Central memory CD4-positive, alpha-beta T cell (primary cell): ENCODE measurements at places on chromosomes 16 and 17.
A peak's percentile ranks its signal among the peaks of the same experiment; 100 is the strongest.

GRCh38 chr16:63458846-63459245 is 1422.6 kb upstream of the CDH8 start:
- DNase-seq = no peak

DNA sequence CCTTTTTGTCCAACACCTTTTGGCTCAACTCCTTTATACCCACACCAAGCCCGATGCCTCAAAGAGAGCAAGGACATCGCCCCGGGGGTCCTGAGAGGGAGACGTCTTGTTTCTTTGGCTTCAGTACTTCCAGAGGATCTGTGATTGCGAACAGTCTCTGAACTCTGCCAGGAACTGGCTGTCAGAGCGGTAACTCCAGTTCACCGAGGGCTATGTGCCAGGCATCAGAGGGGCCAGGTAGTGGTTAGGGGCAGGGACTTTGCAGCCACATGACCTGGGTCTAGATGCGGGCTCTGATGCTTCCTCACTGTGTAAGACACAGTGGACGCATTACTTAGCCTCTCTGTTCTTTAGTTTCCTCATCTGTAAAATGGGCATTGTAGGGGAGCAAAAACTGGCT is 21.6 kb downstream of the LLGL2 start:
- no peak for DNase-seq

GRCh38 chr17:77846531-77847085 is 111.9 kb upstream of the TNRC6C start:
- peak; percentile 41 for DNase-seq

- DNase-seq = no peak
These were observed 10.0 kb downstream of the POLDIP2 start for GRCh38 chr17:28347261-28347891.

DNA sequence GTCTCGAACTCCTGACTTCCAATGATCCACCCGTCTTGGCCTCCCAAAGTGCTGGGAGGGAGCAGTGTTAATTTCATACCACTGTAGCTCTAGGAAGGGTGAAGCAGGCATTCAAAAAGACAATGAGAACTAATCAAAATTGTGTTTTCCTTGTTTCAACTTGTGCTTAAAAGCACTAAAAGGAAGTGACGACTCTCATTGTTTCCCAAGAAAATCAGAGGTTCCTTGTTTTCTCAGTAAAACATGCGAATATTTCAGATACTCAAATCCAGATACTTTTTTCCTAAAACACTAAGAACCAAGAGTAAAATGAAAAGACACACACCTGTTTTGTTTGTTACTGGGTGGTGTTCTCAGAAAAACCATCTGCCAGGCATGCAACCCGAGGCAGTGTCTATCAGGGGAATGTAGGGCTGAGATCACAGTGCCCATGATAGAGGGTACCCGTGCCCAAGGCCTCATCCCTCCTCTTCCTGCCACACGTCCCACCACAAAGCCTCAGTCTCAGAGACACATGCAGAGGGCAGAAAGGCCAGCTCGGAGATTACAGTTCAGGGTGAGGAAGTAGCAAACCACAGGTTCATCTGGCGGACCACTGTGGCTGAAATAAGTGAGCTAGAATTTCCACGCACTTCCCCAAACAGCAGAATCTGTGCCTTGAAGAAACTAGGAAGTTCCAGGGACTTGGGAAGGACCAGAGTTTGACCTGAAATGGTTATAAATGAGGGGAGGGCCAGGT is 33.7 kb downstream of the GINS3 start:
- DNase-seq = no peak

GRCh38 chr16:81624403-81624759 is 154.7 kb upstream of the PLCG2 start:
- DNase-seq = no peak

- no peak for DNase-seq
These were observed 7.9 kb downstream of the UNC119 start for GRCh38 chr17:28544402-28545140.

- no peak for DNase-seq
These were observed 130.9 kb upstream of the CACNG3 start for GRCh38 chr16:24125214-24125613.

DNA sequence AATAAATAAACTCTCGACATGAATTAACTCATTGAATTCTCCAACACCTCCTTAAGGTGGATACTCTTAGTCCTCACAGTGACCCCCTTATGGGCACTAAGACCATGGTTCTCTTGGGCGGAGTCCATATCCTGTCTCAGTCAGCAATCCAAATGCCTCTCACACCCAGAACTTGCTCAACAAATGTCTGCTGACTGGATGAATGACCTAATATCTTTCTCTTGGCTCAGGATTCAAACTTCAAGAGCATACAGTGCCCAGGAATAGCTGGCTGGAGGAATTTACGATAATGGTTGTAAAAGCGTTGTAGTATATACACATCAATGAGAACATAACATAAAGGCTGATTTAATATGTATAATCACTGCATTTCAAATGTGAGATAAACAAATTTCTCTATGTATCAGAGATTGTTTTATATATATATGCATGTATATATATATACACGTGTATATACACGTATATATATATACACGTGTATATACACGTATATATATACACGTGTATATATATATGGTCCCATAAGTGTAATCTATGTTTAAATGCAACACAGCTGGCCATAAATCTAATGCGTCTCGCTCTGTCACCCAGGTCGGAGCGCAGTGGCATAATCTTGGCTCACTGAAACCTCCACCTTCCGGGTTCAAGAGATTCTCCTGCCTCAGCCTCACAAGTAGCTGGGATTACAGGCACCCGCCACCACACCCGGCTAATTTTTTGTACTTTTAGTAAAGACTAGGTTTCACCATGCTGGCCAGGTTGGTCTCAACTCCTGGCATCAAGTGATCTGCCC is 6.5 kb upstream of the UBB start:
- DNase-seq = no peak

GRCh38 chr17:41652461-41652970 is 28.1 kb upstream of the KRT17 start:
- no peak for DNase-seq

DNA sequence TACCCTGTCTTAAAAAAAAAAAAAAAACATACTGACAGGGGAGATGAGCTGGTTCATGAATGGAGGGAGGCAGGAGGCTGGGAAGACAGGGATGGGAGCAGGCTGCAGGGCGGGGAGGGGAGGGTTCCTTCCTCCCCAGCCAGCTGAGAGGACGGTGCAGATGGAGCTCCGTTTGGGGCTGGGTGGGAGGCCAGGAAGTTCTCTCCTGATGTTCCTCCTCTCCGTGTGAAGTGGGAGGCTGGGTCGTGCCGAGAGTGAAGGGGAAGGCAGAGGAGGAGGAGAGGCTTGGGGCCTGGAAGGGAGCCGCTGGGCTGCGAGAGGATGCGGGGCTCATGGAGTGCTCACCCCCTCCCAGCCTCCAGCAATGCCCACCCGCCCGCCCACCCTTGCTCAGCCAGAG is 21.3 kb downstream of the SBK1 start:
- no peak for DNase-seq

GRCh38 chr17:81294512-81295030 is 536 bp downstream of the SLC38A10 start:
- no peak for DNase-seq
